ENCODE measurements at places on chromosomes 7 and 10. TPM values are rescaled to one million over a fixed set of nuclear protein-coding genes. Genes with fewer than 3 reads are reported as not detected.

The CLDN4 gene
- 2.7 TPM for total RNA-seq

The CYP26A1 gene
- 0.19 TPM for total RNA-seq

The NPC1L1 gene
- total RNA-seq: under 0.01 TPM

The WDR86 gene
- total RNA-seq: not detected

The PON1 gene
- total RNA-seq: not detected

The CDC14C gene
- total RNA-seq: not detected

The SLC25A28 gene
- total RNA-seq: 4.6 TPM

The TLX1 gene
- total RNA-seq: not detected

The ERVW-1 gene
- total RNA-seq: not detected

Measured in regular cardiac myocyte (primary cell).